Frontal cortex (tissue), 4 donors: ENCODE measurements at places on chromosomes 2 and 18. TPM values are rescaled to one million over a fixed set of nuclear protein-coding genes. Genes with fewer than 3 reads are reported as not detected.
A peak's percentile ranks its signal among the peaks of the same experiment; 100 is the strongest.

DNA sequence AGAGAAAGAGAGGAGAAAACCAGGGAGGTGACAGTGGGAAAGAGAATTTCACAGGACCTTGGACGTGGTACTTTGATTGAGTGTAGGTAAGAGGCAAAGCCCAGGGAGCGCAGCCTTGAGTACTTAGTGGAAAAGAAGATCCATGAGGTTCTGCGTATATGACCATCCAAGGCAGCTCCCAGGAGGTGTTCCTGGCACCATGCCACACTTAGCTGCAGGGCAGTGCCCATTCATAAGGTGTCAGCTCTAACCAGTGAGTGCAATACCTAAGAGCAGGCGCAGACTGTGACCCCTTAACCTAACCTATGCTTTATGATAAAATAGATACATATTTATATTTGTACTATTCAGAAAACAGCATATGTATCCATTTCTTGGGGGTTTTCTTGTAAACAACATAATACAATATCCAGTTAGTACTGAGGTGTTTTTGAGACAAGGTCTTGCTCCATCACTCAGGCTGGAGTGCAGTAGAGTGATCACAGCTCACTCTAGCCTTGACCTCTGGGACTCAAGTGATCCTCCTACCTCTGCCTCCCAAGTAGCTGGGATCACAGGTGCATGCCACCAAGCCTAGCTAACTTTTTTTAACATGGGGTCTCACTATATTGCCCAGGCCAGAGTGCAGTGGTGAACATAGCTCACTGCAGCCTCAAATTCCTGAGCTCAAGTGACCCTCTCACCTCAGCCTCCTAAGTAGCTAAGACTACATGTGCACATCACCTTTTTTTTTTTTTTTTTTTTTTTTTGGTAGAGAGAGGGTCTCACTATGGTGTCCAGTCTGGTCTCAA is 174.6 kb downstream of the GFPT1 start:
- no peak for DNase-seq

DNA sequence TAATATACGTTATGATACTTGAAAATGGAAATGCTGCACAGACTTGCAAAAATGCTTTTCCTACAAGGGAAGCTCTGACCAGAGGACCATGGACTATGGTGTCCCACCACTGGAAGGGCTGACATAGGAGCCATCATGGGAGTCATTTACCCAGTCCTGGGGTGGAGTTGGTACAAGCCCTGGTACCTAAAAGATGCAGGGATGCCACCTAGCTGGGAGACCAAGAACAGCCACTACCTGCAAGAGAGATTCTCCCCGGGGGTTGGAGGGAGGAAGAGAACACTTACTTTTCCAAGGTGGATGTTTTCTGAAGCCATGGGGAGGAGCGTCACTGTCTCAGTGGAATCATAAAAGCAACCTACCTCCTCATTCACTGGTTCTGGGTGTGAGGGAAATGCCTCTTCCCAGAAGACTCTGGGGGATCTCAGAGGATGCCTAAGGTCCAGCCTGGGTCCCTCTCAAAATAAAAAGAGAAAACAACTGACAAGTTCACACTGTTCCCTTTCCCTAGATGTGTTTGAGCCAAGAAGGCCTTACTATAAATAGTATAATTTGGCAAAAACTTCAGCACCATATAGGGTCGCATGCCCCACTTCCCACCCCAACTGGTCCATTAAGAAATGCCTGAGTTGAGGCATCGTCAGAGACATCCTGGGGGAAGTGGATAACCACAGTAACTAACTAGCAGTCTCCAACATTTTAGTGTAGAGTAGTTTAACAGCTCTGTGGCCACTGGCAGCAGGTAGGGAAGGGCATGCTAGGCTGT is 39.9 kb downstream of the REEP1 start:
- no peak for DNase-seq

DNA sequence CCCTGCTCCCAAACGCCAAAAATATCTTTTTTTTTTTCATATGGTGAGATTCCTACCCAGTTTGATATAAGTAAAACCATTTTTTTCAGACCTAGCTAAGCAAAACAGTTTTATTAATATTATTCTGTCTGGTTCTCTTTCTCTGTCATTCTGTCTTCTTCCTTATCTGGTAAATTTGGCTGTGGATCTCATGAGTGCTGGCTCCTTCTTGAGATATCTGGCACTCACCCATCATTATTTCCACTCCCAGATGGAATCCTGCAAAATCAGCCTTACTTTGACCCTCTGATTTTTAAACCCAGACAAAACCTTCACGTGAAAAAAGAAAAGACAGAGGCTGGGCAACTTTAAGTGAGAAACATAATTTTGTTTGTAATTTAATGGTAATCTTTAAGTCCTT is 373.6 kb downstream of the NYAP2 start:
- DNase-seq, result no peak

The RAB27B gene
- 33.0 TPM for total RNA-seq

DNA sequence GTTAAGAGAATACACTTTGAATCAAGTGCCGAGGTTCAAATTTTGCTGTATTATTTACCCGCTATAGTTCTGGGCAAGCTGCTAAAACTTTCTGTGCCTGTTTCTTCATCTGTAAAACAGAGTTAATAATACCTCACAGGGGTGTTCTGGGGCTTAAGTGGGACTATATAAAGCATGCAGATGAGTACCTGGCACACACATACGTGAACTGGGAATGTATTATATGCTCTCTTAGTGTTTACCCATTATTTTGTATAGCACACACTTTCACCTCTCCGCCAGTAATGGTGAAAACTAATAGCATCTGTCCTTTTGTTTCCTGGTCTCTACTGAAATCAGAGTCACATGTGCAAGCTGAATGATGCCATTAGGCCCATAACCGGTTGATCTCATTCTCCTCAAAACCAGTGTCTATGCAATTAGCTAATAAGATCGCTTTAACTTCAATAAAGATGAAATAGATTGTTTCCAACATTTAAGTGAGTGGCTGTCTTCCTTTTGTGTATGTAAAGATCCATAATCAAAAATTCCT is 3.8 kb upstream of the CDKL4 start:
- DNase-seq, result no peak

DNA sequence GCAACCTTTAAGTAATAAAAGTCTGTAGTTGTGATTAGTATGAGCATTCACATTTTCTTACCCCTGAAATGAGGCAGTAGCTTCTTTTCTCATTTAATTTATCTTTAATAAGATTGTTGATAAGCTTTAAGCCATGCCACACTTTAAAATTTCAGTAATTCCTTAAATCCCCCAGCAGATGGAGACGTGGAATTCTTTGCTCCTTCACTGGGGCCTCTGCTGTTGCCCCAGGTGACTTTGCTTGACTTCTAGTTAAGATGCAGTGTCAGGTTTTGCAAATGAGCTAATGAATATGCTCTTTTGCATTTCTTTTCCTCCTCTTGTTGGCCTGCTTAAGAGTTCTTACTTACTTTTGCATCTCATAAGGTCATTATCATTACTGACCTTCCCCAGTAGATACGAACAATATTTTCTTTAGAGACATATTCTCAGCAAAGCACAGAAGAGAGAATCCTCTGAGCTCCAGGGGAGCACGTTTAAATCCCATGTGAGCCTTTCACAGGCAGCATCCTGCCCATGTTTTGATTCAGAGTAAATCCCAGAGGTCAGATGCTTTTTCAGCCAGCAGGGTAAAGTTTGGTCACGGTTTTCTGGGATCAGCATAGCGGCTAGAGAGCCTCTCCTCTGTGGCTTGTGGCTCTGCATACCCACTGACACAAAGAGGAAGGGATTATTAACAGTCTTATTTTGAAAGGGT is 222.9 kb downstream of the PTPRM start:
- no peak for DNase-seq

GRCh38 chr2:20093263-20094141 is 42.1 kb upstream of the LAPTM4A start:
- peak; percentile 39 for DNase-seq

The SAG gene
- total RNA-seq, result 0.82 TPM

The CD8B gene
- not detected for total RNA-seq

GRCh38 chr2:96501471-96501874 is 3.7 kb downstream of the NEURL3 start:
- DNase-seq, result no peak

The OR6B2 gene
- total RNA-seq, result not detected

DNA sequence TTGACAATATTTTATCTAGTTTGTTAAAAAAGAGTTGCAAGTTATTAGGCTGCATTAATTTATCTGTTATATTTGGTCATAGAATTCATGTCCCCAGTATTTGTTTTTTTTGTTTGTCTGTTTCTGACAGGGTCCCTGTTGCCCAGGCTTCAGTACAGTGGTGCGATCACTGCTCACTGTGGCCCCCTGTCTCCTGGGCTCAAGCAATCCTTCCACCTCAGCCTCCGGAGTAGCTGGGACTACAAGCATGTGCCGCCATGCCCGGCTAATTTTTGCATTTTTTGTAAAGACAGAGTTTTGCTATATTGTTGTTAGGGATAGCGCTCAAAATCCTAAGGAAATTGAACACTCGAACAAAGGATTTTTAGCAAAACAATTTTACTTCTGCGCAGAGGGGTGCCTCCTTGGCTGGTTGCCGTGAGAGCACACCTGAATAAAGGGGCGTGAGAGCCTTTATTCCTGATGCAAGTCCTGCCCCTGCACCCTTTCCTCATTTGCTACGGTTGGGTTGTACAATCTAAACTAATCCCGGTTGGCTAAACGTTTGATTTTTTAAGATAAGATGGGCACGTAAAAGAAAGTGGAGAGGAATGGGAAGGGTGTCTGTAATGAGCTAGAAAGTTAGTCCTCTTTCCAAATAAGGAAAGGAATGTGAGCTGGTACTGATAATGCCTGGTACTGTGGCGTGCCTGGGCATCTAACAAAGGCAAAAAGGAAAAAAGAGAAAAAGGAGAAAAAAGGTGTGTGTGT is 65.5 kb downstream of the COMMD1 start:
- DNase-seq, result no peak

DNA sequence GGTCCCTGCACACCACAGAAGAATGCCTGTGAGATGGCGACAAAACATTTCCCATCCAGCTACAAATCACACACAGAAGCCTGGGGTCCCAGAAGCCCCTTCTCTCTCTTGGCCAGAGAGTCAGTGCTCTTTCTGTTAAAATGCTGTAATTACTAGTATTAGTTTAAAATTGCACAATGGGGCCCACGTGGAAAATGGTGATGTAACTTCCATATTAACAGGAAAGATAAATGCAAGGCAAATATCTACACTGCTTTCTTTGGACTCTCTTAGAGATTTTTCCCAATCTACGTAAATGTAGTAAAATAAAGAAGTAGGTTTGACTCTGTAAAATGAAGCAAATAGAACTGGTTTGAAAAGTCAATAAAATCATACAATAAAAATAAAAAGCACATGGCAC is 113.9 kb upstream of the TFCP2L1 start:
- DNase-seq, result no peak

DNA sequence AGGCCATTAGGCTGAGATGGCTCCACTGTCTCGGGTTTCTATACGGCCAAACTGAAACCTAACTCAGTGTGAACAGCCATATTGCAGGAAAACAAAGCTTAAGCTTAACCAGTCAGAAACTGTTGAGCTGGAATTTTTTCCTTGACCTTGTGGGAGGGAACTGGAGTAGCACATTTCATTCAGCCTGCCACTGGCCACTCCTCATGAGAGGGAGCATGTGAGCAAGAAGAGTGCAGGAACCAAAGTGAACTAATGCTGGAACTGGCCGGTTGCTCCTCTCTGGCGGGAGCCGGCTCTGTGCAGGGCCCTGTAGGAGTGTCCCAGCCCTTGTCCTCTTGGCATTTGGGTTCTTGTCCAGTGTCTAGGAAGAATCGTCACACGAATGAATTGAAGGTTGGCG is 5.9 kb upstream of the POLE4 start:
- DNase-seq, result no peak

The RGPD3 gene
- total RNA-seq, result 1.2 TPM

The ZSWIM2 gene
- 0.41 TPM for total RNA-seq

DNA sequence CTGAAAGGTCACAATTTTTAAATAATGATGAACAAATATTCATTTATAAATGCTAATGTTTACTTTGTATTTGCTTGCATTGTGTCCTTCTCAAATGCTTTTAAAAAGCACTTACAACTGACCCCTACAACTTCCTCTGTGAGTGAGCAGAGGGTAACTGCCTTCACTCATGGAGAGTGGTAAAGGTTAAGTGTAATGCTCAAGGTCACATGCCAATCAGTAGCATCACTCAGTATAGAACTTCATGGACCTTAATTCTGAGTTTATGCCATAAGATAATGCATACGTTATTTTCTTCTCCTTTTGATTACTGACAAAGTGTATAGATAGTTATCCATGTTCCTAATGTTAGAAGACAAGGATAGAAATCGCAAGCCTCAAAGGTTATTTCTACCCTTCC is 91.8 kb upstream of the SERTAD2 start:
- DNase-seq, result no peak

DNA sequence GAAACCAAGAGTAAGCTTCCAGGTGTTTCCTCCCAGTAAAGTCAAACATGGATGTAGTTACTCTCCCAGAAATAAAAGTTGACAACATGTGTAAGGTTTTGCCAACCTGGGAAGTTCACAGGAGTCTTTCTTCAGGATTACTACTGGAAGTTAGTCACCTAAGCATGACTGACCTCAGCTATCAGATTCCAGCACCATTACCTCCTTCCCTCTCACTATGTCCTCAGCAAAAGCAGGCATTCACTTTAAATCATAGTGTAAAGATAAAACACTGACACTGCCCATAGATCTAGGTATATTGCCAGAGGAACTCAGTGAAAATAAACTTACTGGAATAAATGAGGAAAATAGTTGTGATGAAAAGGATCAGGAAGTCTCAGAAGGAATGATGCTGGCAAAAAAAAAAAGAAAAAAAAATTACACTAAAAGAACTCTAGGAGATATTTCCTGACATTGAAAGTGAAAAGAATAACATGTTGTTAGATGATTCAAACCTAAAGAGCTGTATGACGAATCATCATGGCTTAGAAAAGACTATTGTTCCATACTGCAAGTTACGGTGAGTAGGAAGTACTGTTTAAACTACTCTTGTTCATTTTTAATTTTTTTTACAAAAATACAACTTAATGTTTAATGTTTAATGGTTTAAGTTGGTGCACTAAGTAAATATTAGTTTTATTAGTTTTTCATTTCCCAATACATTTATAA is 484.5 kb upstream of the ZNF804A start:
- no peak for DNase-seq

- no peak for DNase-seq
Measured at GRCh38 chr2:151118269-151118668, 143.4 kb downstream of the RBM43 start.

The CPLX4 gene
- not detected for total RNA-seq

GRCh38 chr2:57443086-57443485 is 603.5 kb upstream of the VRK2 start:
- no peak for DNase-seq

The INHA gene
- total RNA-seq, result 0.41 TPM
